Stimulated activated CD8-positive, alpha-beta memory T cell treated with anti-CD3 and anti-CD28 coated beads, Interleukin-15, amount 100 ng/mL, for 1 hour (primary cell): ENCODE measurements at places on chromosomes 7 and 10.

GRCh38 chr10:117346574-117346973 is 28.7 kb downstream of the PDZD8 start:
- no peak for DNase-seq

GRCh38 chr10:90592638-90593302 is 265.1 kb downstream of the HTR7 start:
- no peak for DNase-seq

- DNase-seq: no peak
These were observed 659.3 kb downstream of the PARD3 start for GRCh38 chr10:34155812-34156211.

DNA sequence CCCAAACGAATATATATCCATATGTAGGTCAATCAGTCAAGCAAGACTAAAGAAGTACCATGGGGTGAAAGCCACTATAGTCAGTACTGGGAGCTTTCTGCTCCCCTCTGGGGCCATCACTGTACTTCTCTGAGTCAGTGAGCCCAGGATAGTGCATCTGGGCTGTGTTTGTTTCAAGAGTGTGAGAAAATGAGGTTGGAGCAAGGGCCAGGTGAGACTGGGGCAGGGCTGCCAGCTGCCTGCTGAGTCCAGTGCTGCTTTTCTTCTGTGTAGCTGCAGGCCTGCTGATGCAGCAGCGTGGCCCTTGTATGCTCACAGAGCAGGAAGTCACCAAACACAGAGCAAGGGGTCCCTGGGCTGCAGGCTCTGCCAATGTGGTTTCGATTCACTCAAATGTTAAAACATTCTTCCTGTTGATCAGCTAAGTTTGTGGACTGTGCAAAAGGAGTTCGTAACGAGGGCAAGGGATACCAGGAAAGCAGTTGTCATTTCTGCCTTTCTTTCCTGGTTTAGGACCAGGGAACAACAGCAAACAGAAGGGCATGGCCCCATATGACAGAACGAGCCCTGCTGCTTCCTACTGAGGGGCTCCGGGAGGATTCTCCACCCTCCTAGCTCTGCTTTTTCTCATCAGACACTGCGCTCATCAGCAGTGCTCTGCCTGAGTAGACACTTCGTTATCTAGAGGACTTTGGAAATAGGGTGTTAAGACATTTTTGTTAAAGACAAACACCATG is 65.4 kb upstream of the TNS3 start:
- no peak for DNase-seq

GRCh38 chr10:87089746-87090145 is 4.9 kb downstream of the GLUD1 start:
- no peak for DNase-seq

- no peak for DNase-seq
These were observed 239.3 kb upstream of the GRB10 start for GRCh38 chr7:51021906-51022570.

DNA sequence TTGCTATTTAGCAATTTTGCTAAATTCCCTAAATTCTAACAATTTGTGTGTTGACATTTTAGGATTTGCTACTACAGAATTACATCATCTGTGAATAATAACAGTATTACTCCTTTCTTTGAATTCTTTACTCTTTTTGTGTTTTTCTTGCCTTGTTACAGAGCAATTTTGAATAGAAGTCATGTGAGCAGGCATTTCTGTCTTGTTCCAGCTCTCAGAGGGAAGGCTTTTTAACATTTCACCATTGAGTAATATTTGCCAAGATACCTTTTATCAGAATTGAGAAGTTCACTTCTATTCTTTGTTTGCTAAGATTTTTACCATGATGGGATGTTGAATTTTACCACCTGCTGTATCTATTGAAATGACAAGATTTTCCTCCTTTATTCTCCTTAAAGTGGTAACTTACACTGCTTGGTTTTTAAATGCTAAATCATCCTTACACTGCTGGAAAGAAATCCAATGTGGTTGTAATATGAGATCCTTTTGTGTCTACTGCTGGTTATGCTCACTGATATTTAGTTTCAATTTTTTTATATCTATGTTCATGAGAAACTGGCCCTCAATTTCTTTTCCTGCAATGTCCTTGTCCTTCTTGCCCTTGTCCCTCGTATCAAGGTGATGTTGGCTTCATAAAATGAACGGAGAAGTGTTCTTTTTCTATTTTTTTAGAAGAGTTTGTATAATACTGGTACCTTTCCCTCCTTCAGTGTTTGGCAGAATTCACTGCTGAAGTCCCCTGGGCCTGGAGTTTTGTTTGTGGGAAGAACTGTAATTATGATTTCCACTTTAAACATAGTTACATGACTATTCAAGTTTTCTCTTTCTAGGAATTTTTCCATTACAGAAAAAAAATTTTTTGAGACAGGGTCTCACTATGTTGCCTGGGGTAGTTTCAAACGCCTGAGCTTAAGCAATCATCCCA is 50.3 kb upstream of the ATP6V0A4 start:
- no peak for DNase-seq

GRCh38 chr10:93062514-93063143 is 2.0 kb downstream of the CYP26C1 start:
- DNase-seq: no peak

DNA sequence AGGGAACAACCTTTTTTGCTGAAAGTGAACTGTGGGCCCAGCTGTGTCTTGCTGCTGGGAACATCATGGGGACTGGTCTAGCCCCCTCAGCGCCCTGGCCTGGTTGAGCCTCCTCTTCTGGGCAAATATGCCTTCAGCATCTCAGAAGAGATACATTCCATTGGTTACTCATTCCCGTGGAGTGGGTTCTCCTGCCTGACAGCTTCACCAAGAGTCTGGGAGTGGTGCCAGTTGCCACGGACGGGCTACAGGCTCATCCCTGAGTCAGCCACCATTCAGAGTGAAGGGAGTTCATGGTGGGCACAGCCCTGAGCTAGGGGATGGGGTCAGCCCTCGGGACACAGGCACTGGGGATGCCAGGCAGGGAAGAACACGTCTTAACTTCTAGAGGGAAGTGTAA is 81.9 kb downstream of the RAMP3 start:
- no peak for DNase-seq

GRCh38 chr7:17497136-17497535 is 198.7 kb downstream of the AHR start:
- no peak for DNase-seq

DNA sequence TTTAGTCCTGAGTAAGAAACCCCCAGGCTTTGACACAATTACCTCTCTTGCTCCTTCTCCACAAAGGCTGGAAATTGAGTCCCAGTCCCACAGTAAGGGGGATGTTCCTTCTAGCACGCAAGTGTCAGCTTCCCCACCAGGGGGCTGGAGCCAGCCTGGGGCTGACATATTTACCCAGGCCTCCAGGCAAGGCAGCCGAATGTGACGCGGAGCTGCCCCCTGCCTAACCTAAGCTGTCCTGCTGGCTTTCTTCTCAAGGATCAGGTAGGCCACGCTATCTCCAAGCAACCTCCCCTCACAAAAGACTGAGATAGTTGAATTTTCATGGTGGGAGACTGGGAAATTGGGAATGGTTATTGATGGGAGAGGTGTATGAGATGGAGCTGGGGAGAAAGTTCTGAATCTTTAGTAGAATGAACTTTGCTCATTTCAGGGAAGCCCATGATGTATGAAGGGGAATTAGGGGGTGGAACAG is 19.2 kb upstream of the BMPER start:
- no peak for DNase-seq
